Stimulated activated CD4-positive, alpha-beta T cell treated with anti-CD3 and anti-CD28 coated beads, Interleukin-4, amount 100 ng/mL, for 1 hour (primary cell): ENCODE measurements at places on chromosomes 13 and 19.
A peak's percentile ranks its signal among the peaks of the same experiment; 100 is the strongest.

GRCh38 chr13:108026680-108027410, 188.5 kb downstream of the LIG4 start:
- no peak for DNase-seq

DNA sequence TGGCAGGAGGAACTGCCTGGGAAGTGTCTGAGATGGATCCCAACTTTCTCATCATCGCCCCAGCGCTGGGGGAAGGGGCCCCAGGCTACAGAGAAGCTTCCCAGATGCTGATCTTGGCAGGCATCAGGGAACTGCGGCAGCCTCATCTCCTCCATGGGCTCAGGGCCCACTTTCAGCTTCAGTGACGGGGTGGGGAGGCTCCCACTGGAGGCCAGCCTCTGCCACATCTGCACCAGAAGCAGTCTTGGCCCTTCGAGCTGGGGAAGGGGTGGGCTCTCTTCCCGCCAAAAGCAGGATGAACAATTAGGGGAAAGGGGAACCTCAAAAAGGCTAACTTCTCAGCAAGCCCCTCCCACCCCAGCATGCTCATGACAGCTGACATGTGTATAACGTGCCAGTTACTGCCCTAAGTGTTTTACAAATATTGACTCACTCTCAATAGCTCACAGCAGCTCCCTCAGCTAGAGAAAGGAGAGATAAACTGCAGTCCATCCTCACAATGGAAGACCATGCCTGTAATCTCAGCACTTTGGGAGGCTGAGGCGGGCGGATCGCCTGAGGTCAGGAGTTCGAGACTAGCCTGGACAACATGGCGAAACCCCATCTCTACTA, 7.1 kb upstream of the S1PR2 start:
- no peak for DNase-seq

GRCh38 chr19:49808711-49809159, 4.4 kb downstream of the FUZ start:
- DNase-seq, result peak; percentile 88

- no peak for DNase-seq
These were observed 54.5 kb downstream of the ZNF93 start for GRCh38 chr19:19955208-19955607.

DNA sequence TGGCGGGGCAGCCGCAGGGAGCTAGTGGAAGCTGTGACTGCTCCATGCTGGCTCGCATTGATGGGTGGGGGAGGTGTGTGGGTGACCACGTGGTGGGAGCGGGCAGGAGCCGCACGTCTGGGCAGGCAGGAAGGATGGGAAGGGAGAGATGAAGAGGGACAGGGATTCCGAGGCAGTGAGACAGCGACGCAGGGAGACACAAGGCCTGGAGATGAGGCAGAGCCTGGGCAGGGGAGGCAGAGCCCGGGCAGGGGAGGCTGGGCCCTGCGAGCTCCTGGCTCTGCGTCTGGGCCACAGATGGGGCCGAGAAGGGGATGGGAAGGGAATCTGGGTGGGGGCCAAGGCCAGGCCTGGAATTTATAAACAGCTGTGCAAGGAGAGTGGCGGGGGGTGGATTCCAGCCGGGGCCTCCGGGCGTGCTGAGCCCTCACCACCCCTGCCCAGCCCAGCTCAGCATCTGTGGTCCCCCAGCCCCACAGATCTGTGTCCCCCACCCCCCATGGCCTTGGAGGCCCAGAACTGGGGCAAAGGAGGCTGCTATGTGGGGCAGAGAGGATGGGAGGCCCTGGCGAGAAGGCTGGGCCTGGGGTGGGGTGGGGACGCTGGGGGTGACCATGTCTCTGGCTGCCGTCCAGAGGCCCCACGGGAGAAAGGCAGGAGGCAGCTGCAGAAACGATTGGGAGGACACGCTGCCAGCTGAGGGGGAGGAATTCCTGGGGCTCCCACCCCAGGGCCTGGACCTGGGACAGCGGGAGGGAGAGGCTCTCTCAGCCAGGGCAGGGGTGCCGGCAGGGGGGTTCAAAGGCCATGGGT, 6.0 kb downstream of the EHD2 start:
- no peak for DNase-seq

- no peak for DNase-seq
These were observed 96.1 kb downstream of the ZMYM2 start for GRCh38 chr13:20054586-20054985.
